ENCODE measurements at places on chromosomes 2 and 18. TPM values are rescaled to one million over a fixed set of nuclear protein-coding genes. Genes with fewer than 3 reads are reported as not detected.
A peak's percentile ranks its signal among the peaks of the same experiment; 100 is the strongest.

Gene SNTG2
- polyA plus RNA-seq = 21.6 TPM

GRCh38 chr2:188518381-188518780, 226.7 kb downstream of the GULP1 start:
- H3K36me3 ChIP-seq = no peaks in the 10 kb centered on the region
- no peaks in the 10 kb centered on the region for H3K27me3 ChIP-seq
- no peak for DNase-seq
- H3K27ac ChIP-seq = no peak overlapping the region

- DNase-seq = no peak
- no peaks in the 10 kb centered on the region for H3K27me3 ChIP-seq
- peaks cover 48% of the 10 kb centered on the region for H3K4me1 ChIP-seq
- H3K4me3 ChIP-seq = no peak overlapping the region
- no peak overlapping the region for H3K27ac ChIP-seq
- H3K36me3 ChIP-seq = no peaks in the 10 kb centered on the region
These were observed 8.7 kb downstream of the NCK2 start for GRCh38 chr2:105753380-105753779.

Gene NLRC4
- polyA plus RNA-seq = 0.38 TPM

- H3K36me3 ChIP-seq = no peaks in the 10 kb centered on the region
- H3K27me3 ChIP-seq = peaks cover 11% of the 10 kb centered on the region
- no peak overlapping the region for H3K4me3 ChIP-seq
- peaks cover 24% of the 10 kb centered on the region for H3K4me1 ChIP-seq
- no peak for DNase-seq
These were observed 252.5 kb upstream of the TANK start for GRCh38 chr2:160907738-160908137.

DNA sequence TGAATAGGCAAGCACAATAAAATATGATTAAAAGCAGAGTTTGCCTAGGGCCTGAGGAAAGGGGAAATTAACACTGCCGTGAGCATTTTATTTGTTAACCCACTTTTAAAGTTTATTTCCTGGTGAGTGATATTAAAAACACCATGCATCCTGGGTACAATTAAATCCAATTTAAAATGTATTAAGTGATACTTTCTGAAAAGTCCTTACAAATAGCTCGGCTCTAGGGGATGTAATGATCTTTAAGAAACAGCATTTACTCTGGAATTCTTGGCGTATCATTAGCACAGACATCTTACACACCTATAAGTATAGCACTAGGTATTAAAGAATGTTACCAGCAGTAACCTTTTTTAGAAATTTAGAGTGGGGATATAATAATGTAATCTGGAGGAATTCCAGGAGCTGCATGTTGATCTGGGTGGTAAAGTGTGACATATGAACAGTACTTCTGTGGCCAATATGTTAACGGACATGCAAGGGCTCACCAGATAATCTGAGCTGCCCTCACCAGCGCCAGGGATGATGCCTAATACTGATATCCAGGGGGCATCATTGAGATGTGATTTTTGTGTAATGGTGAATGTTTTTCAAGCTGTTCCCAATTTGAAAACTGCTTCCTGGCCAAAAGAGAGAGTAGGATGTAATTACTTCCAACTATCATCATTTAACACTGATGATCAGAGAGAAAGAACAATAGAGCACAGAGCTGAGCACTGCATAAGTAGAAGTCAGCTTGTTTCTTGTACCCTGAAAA, 235.9 kb downstream of the DSEL start:
- H3K36me3 ChIP-seq = no peaks in the 10 kb centered on the region
- H3K4me3 ChIP-seq = no peak overlapping the region
- no peak for DNase-seq
- no peaks in the 10 kb centered on the region for H3K27me3 ChIP-seq

DNA sequence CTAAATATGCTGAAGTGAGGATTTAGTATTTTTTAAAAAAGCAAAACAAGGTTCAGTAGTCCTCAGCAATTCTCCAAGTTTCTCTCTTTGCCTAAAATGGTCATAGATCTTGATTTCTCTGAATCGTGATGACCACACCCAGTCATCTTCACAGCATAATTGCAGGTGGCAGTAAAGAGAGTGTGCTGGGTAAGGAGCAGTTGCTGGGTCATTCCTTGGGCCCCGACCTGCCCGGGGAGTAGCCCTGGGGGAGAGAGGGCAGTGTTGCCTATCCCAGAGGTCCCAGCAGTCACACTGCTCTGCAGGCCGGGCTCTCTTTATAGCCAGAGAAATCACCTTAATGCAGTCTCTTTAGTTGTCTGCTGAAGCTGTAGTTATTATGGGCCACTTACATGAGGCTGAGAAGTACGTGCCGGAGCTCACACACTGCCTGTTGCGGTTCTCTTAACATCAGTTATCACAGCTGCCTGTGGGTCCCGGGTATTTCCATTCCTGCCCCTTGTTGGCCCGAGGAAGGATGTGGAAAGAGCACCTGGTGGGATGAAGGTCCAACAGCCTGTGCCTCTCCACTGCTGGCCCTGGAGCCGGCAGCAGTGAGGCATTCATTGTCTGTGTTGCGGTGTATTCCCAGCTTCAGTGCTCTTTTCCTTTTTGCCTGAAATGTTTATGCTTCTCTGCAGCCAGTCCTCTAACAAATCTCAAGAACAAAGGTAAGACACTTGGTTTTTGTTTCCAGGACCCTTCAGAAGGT, 230.1 kb downstream of the ALPK2 start:
- H3K36me3 ChIP-seq = 0 out of 2 replicates have a peak, but pooled peaks cover 4% of the 10 kb centered on the region
- H3K4me1 ChIP-seq = 0 out of 2 replicates have a peak, but pooled peaks cover 6% of the 10 kb centered on the region
- no peak for DNase-seq
- H3K27me3 ChIP-seq = no peaks in the 10 kb centered on the region
- no peak overlapping the region for H3K4me3 ChIP-seq

GRCh38 chr2:188524519-188525113, 232.9 kb downstream of the GULP1 start:
- no peak overlapping the region for H3K27ac ChIP-seq
- no peaks in the 10 kb centered on the region for H3K4me1 ChIP-seq
- peak; percentile 68 for DNase-seq

DNA sequence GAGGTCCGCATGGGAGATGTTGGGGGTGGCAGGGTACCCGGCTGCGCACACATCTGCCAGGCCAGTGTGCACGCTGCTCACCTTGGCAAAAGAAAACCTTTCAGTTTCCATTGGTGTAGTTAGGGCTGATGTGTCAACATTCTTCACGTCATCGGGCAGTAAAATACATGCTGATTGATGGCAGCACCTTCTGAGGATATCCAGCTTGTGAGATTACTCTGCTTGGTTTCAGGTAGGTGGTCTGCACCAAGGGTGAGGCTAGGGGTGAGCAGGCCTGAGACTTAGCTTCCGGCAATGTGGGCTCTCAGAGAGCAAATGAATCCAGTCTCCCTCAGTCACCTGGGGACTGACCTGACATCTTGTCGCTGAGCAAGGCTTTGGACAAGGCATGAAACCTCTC, 19.3 kb upstream of the ACKR3 start:
- no peak overlapping the region for H3K27ac ChIP-seq
- no peak for DNase-seq
- no peaks in the 10 kb centered on the region for H3K36me3 ChIP-seq
- H3K27me3 ChIP-seq = no peaks in the 10 kb centered on the region
- H3K4me3 ChIP-seq = no peak overlapping the region

DNA sequence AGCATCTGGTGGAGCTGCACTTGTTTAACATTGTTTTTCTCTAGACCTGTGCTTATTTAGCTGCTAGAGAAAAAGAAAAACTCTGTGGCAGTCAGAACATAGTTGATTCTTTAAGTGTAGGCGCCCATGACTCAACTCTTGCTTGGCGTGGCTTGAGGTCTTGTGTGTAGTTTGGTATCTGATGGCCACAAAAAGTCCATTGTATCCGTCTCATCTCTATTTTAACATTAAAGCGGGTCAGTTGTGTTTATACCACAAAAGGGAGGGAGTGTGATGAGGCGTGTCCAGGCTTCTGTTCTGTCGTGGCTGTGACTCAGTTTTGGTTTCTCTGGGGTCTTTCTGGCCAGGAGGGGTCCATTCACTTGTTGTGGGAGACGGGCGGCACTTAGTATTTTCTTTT, 24.2 kb upstream of the UGT1A8 start:
- H3K27ac ChIP-seq = no peak overlapping the region
- H3K36me3 ChIP-seq = no peaks in the 10 kb centered on the region
- no peaks in the 10 kb centered on the region for H3K4me1 ChIP-seq
- no peak overlapping the region for H3K4me3 ChIP-seq
- no peak for DNase-seq
- H3K27me3 ChIP-seq = no peaks in the 10 kb centered on the region

DNA sequence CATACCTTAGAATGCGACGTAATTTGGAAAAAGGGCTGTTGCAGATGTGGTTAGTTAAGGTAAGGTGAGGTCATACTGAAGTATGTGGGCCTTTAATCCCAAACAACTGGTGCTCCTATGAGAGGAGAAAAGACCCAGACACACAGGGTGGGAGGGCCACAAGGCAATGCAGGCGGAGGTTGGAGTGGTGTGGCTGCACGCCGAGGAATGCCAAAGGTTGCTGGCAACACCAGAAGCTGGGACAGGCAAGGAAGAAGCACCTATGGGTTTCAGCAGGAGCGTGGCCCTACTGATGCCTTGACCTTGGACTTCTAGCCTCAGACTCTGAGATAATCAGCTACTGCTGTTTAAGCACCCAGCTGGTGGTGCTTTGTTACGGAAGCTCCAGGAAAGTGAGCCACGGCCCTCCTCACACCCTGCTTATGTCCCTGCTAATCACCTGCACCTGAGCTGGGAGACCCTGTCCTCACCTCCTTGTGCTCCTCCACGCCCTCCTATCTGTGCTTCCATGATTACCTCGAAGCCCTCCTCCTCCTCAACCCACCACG, 48.3 kb upstream of the LAMA1 start:
- no peak overlapping the region for H3K4me3 ChIP-seq
- no peaks in the 10 kb centered on the region for H3K36me3 ChIP-seq
- no peak overlapping the region for H3K27ac ChIP-seq
- H3K4me1 ChIP-seq = no peaks in the 10 kb centered on the region
- H3K27me3 ChIP-seq = no peaks in the 10 kb centered on the region

GRCh38 chr2:168851674-168852320, 38.4 kb downstream of the SPC25 start:
- no peak overlapping the region for H3K4me3 ChIP-seq

Gene CNDP1
- polyA plus RNA-seq = not detected

GRCh38 chr18:54926593-54927325, 32.5 kb downstream of the CCDC68 start:
- H3K27me3 ChIP-seq = no peaks in the 10 kb centered on the region
- H3K36me3 ChIP-seq = no peaks in the 10 kb centered on the region
- H3K27ac ChIP-seq = no peak overlapping the region
- 0 out of 2 replicates have a peak, but pooled peaks cover 3% of the 10 kb centered on the region for H3K4me1 ChIP-seq

Gene RNU2-63P
- polyA plus RNA-seq = 2.8 TPM

Gene AKAIN1
- polyA plus RNA-seq = not detected

Data from GM23338 (cell line).